Occipital lobe (tissue), 3 donors: ENCODE measurements at places on chromosomes 16 and 17. TPM values are rescaled to one million over a fixed set of nuclear protein-coding genes. Genes with fewer than 3 reads are reported as not detected.

- peak; percentile 29 for DNase-seq
These were observed 7.7 kb upstream of the PPL start for GRCh38 chr16:4944333-4945281.

DNA sequence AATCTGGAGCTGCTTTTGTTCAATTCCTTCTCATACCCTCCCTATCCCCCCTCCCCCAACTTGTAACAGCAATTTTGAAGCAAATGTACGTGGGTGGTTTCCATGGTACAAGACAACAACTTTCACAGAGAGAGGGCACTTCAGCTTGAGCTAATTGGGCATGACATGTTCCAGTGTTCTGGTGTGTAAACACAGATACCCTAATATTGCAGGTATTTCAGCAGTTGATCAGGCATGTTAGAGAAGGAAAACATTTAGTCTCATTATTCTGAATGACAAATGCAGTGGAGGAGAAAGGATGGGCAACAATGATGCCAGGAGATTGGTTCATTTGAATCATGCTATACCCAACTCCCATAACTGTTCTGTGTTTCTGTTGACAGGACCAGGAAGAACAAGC lies 137.5 kb downstream of the TRIM37 start:
- DNase-seq: no peak

GRCh38 chr16:56300242-56300623 lies 108.9 kb downstream of the GNAO1 start:
- DNase-seq: no peak

GRCh38 chr17:58370309-58370708 lies 18.3 kb upstream of the SUPT4H1 start:
- DNase-seq: no peak

DNA sequence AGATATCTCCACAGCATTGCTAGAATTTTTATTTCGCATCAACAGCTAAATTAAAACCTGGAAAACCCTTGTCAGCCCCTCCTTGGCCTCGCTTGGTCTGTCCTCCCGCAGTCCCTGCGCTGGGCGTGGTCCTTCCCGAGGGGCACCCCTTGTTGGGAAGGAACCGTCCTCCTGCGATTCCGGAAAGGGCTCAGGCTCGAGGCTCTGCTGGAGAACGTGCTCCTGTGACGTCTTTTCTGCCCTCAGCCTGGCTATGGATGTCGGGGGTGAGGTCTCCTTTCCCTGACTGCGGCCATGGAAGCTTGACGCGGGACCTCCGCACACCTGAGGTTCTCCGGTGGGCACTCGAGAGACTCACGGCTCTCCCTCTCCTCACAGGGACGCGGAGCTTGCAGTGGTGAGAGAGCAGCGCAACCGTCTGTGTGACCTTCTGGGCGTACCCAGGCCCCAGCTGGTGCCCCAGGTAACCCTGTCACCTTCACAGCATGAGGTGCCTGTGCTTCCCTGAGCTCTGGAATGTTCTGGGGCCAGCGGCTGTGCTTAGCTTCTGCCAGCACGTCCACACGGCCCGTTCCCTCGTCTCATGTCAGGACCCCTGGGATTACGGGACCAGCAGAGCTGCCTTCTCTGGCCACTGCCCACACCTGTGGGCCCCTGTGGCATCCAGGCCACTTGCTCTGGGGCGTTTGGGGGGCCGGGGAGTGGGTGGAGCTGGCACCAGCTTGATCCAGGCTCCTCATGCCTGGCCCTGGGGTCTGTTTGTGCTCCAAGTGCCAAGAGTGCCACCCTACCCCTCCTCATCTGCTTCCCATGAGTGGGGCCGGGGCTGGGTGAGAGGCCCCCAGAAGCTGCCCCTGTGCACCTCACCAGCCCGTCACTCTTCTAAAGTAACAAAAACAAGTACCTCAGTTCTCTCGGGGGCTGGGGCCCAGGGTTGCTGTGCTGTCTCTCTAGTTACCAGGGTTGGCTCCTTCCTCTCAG lies 101.5 kb upstream of the ZNF750 start:
- DNase-seq: no peak

DNA sequence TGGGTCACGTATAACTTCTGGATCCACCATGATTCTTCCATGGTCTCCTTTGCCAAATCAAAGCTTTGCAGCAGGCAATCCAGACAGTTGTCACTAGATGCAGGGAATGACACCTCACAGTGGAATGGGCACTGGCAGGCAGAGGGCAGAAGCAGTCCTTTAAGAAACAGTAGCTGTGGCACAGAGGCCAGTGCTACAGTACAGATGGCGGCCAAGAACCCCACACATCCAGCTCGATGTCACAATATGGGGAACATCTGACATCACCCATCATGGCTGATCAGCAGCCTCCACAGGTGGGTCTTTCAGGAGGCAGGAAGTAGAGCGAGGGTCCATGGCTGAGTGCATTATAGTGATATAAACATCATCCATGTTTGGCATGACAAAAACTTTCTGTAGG lies 18.8 kb upstream of the ERN1 start:
- DNase-seq: no peak

GRCh38 chr17:79974566-79975497 lies 60.8 kb downstream of the TBC1D16 start:
- no peak for DNase-seq

DNA sequence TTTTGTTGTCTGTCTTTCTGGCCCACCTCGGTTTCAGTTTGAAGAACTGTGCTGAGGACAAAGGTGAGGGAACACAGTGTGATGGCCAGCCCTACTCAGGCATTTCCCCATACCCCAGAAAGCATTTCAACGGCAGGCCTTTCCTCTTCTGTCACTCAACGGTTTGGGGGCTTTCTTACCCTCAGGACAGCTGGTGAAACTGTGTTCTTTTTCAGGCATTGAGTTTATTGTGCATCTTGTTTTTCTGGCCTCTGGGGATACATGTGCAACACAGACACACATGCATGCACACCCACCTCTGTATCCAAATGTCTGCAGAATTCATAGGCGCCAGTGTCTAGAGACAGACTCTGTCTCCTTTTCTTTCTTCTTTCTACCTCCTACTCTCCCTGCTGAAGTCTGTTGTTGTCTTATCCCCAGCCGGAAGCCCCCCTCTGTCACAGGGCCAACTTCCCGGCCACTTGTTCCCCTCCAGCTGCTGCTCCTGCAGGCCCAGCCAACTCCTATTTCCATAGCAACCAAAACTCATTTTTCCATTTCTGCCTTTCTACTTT lies 17.0 kb downstream of the CHD9 start:
- peak; percentile 21 for DNase-seq

DNA sequence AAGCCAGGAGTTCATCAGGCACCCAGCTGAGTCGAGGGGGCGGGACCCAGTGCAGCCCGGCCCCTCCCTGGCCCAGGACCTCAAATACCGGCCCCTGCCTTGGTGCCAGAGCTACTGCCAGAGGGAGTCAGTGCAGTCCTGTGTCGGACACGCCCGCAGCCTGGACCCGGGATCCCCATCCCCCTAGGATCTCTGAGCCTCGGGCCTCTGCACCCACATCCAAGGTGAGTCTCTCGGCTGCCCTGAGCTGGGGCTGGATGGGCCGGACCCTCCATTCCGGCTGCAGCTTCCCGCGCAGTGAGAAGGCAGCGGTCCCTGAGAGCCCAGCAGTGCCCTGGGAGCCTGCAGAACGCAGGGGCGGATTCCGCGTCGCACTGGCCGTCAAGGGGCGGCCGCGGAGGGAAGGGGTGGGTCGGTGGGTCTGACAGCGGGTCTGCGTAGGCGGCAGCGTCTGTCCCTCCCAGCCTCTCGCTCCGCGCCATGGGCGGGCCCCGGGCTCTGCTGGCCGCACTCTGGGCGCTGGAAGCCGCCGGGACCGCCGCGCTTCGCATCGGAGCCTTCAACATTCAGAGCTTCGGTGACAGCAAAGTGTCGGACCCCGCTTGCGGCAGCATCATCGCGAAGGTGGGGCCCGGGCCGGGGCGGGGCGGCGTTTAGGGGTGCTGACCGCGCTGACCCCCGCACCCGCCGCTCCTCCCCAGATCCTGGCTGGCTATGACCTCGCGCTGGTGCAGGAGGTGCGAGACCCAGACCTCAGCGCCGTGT lies at the start of gene DNASE1L2:
Gene DNASE1L2, plus strand, starts transcription at position 108 of the 765 bp plus-strand sequence. Its CDS starts 373 bp downstream, at position 481.
- no peak for DNase-seq

GRCh38 chr17:81277421-81277820 lies 17.7 kb downstream of the SLC38A10 start:
- peak; percentile 67 for DNase-seq

DNA sequence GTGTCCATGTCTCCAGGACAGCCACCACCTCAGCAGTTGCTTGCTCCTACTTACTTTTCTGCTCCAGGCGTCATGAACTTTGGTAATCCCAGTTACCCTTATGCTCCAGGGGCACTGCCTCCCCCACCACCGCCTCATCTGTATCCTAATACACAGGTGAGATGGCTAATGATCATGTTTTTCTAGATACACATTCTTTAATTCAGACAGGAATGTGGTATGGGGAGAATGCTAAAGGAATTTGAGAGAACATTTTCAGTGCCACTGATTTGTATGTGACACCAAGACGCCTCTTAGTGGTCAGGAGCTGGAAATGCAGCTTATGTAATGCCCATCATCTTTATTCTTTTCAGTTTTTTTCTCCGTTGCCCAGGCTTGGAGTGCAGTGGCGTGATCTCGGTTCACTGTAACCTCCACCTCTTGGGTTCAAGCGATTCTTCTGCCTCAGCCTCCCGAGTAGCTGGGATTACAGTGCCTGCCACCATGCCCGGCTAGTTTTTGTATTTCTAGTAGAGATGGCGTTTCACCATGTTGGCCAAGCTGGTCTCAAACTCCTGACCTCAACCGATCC lies 8.9 kb upstream of the RAPGEFL1 start:
- DNase-seq: no peak

- no peak for DNase-seq
These were observed 8.4 kb downstream of the TXNL4B start for GRCh38 chr16:72085002-72085401.

- no peak for DNase-seq
These were observed 192.0 kb downstream of the NTN1 start for GRCh38 chr17:9213303-9213640.

DNA sequence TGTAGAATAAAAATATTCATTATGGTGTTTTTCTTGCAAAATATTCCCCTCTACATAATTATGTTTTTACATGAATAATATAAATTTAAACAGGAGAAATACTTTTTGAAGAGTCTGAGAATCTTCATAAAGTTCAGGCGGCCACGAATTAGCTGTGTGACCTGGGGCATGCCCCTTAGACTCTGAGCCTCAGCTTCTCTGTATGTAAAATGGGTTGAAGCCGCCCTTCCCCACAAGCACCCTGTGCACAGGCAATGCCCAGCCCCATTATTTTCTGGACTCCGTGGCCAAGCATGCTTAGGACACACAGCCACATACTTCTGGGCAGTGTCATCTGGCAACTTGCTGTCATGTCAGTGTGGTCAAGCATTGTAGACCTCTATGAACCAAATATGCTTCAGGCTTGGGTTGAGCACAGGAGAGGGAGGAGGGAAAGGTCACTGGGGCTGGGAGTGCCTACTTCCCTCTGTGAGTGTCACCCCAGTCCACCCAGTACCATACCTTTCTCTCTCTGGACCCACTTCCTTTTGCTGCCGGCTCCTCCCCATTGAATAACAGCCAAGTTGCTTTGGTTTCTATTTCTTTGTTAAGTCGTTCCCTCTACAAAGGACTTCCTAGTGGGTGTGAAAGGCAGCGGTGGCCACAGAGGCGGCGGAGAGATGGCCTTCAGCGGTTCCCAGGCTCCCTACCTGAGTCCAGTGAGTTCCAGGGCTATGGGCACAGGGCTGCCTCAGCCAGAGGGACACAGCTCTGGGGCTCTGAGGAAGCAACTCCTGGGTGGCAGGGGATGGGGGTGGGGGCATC lies at the start of gene LGALS9:
Gene LGALS9, plus strand, starts transcription at position 582 of the 804 bp plus-strand sequence. Its CDS starts 78 bp downstream, at position 660.
- DNase-seq: no peak

DNA sequence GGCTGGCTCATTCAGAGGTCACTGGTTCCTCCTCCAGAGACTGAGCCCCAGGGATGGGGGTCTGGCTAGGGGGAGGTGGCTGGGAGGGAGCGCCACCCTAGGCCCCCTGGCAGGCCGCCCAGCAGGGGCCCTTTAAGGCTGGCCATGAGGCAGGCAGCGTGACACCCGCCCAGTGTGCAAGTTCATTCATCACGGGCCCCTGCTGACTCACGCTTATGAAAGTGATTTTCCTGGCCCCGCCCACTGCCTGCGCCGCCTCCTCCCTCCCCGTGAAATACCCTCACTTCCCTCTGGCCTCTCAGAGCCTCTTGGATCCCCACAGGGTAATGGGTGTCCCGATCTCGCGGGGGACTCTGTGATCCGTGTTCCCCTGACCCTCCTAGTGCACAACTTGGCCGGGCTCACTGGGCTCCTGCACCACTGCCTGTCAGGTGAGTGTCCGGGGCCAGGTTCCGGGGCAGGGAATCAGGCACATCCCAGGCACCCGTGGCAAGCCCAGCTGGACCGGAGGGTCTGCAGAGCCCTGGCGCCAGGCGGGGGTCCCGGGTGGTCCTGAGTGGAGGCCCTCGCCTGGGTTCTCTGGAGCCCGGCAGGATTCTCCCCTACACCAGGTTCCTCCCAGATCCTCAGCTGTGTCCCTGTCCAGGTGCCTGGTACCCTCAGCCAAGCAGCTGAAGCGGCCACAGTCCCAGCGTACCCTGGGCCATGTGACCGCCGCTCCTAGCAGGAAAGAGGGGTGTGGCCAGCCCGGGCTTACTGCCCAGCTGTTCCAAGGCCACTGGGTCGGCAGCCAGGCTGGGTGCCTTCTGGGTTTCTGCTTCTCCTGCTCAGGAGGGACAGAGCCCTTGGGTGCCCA lies at the start of gene OSGIN1:
Gene OSGIN1, plus strand, starts transcription at position 301 of the 856 bp plus-strand sequence. CDS start 4,432 bp downstream, outside the sequence.
- DNase-seq: peak; percentile 75

DNA sequence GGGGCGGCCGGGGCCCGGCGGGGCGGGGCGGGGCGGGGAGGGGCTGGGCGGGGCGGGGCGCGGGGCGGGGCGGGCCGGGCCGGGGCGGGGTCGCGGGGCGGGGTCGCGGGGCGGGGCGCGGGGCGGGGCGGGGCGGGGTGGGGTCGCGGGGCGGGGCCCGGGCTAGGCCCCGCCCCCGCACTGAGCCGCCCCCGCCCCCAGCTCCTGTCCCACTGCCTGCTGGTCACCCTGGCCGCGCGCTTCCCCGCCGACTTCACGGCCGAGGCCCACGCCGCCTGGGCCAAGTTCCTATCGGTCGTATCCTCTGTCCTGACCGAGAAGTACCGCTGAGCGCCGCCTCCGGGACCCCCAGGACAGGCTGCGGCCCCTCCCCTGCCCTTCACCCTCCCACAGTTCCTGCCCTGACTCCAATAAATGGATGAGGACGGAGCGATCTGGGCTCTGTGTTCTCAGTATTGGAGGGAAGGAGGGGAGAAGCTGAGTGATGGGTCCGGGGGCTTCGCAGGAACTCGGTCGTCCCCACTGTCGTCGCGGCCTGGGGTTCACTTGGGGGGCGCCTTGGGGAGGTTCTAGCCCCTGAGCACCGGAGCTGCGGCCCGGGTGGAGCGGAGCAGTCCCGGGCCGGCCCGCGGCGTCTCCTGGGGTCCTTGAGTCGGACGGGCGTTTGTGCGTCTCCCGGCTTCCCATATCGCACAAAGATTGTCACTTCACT lies 795 bp upstream of the HBM start:
- DNase-seq: no peak

- no peak for DNase-seq
These were observed 21.6 kb downstream of the ZFP1 start for GRCh38 chr16:75169899-75170405.

The CDH1 gene
- 1.1 TPM for total RNA-seq

The SLFN11 gene
- 3.3 TPM for total RNA-seq

The SLX1B gene
- 2.3 TPM for total RNA-seq

The TMC8 gene
- 0.94 TPM for total RNA-seq

The PIK3R6 gene
- total RNA-seq: 0.47 TPM

The CDC6 gene
- 1.6 TPM for total RNA-seq

The CD300LF gene
- total RNA-seq: 0.16 TPM

The ACSF2 gene
- 1.9 TPM for total RNA-seq
